ENCODE measurements at places on chromosomes 1 and 21. TPM values are rescaled to one million over a fixed set of nuclear protein-coding genes. Genes with fewer than 3 reads are reported as not detected.

The CACNA1S gene
- total RNA-seq = not detected

DNA sequence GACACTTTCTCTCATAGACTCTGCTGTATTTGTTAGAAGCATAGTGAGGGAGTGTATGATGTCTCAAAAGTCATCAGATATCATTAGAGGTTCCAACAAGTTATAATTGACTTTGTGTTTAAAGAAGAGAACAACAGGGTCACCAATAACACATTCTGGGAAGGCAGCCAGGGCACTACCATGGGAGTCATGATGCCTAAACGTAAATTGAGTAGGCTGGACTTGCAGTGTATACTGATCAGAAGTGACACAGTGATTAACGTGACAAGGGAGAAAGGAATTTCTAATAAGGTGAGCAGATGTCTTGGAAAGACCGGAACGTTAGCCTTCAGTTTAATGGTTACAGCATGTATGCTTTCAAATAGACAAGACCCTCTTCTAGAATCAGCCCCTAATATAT lies 973.2 kb downstream of the NCAM2 start:
- DNase-seq = no peak

- no peak for DNase-seq
These were observed 80.5 kb downstream of the PDE9A start for GRCh38 chr21:42733874-42734273.

The ZBTB40 gene
- 17.4 TPM for total RNA-seq

The LPAR3 gene
- not detected for total RNA-seq

DNA sequence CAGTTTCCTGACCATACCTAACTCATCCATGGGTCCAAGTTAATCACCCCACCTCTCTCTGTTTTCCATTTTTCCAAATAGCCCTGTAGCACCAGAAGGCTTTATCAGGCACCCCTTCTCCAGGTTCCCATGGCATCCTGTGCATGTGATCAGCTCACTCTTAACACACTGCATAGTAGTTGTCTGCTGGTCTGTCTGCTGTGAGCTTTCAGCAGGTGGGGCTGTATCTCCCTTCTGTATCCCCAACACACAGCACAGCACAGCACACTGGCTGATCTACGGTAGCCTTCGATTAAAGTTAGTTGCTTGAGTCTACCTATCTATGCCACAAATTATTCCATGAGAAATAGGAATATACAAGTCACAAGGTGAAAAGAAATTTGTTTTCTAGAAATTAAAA lies 54.3 kb upstream of the C1orf198 start:
- no peak for DNase-seq

GRCh38 chr1:11053758-11054137 lies 6.1 kb downstream of the SRM start:
- no peak for DNase-seq

GRCh38 chr1:214370615-214371014 lies 89.7 kb downstream of the SMYD2 start:
- DNase-seq = no peak

GRCh38 chr1:192817246-192817645 lies 8.4 kb downstream of the RGS2 start:
- DNase-seq = no peak

DNA sequence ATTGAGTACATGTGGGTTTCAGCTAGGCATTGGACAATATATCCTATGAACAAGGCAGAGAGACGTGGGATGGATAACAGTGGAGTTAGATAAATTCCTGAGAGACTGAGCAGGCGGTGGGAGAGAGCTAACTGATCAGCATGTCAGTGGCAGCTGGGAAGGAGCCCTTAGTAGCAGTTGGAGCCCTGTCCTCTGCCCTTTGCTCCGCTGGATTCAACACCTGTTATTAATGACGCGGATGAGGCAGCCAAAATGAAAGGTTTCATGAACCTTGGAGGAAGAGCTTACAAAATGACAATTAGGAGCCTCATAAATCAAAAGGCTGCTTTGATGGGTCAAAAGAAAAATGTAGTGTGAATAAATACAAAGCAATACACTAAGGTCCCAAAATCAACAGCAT lies 16.1 kb downstream of the UBIAD1 start:
- DNase-seq = no peak

- DNase-seq = no peak
These were observed 6.1 kb upstream of the S100A2 start for GRCh38 chr1:153571706-153572105.

GRCh38 chr1:212433577-212434462 lies 1.1 kb downstream of the NENF start:
- no peak for DNase-seq

- DNase-seq = no peak
These were observed 135.8 kb upstream of the B3GALT2 start for GRCh38 chr1:193322211-193322610.

The TIE1 gene
- total RNA-seq = 42.6 TPM

DNA sequence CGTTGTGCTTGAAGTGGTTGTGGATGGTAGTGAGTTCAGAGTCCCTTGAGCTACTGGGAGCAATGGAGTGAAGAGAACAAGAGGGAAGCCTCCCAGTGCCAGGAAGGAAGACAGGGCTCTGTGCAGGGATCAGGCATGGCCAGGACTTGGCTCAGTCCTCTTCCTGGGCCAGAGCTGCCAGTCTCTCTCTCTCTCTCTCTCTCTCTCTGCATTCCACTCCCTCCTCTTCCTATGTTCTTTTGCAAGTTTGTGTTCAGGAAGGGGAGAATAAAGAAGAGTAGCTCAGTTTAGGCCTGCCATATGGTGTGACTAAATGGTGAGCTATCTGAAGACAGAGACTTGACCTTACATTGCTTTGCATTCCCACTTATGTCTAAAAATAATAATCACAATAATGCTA lies 20.5 kb upstream of the RPTN start:
- DNase-seq = no peak

DNA sequence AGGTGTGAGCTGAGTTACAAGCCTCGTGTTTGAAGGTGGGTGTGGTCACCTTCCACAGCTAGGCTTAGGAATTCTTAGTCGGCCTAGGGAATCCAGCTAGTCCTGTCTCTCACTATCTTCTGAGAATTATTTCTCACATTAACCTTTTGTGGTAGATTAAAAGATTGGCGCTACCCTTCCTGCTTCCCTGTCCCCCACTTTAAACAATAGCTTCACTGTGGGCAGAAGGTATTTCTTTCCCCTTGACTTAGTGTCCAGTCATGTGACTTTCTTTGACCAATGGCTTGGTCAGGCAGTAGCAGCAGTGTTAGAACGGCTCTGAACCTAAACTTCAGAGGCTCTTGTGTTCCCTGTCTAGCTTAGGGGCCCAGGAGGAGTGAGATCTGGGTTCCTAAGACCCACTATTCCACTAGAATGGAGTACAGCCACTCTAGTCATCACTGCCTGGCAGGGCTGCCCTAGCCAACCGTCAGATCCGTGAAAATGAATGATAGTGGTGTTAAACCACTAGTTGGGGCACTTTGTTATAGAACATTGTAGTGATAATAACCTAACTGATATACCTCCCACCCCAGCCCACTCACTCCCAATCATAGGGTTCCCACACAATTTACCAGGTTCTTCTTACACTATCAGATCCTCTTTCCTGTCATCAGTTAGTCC lies 13.9 kb upstream of the C1orf141 start:
- no peak for DNase-seq

The OR2T12 gene
- total RNA-seq = not detected

The AXDND1 gene
- total RNA-seq = not detected

The PRKCZ gene
- 1.4 TPM for total RNA-seq

DNA sequence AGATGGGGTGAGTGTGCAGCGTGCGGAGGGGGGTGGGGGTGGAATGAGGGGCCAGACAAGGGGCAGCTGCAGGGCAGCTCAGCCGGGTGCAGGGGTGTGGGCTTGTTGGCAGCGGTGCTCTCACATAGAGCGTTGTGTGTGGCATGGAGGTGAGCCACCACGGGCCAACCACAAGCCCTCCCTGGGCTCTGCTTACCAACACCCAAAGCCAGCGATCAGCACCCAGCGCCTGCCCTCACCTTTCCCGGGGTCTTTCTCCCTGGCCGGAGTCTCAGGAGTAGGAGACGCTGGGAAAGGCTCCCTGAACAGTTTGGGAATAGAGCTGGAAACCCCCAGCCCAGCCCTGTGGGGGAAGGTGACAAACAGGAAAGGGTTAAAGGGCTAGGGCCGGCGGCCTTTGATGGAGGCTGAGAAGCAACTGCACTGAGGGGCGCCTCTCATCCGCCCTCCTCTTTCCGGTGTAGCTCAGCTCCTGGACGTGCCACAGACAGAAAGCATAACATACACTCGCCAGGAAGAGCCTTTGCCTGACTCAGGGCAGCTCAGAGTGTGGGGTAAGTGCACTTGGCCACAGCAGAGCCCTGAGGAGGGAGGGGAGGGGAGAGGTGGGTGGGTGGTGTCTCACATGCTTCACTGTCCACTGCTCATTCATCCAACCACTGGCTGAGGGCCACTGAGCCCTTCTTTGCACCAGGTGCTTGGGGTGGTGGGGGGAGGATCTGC lies 577 bp downstream of the IKBKE start:
- no peak for DNase-seq

The NID1 gene
- total RNA-seq = 238 TPM

The APOBEC4 gene
- not detected for total RNA-seq

GRCh38 chr1:215567491-215568298 lies 591 bp downstream of the KCTD3 start:
- DNase-seq = no peak

DNA sequence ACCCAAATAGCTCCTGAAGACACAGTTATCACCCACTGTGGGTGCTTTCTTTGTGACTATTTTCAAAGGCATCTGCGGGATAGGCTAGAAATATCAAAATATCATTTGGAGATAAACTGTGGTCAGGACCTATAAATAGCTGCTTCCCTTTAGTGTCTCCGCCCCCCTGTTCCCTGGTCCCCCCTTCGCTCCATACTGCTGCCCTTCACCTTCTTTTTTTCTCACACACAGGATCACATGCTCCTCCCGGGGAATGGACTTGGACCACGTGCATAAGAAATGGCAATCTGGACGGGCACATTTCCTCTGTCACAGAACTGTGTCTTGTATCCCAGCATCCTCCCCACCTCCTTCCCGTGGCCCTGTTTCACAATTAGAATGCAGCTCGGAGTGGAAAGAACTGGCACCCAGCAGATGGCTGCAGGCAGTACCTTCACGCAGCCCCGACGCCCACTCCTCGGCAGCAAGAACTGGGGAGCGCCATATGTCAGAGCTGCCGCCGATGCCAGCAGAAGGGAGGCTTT lies 68.8 kb upstream of the SSX2IP start:
- no peak for DNase-seq

GRCh38 chr1:181100015-181100905 lies 11.8 kb downstream of the IER5 start:
- peak; percentile 55 for DNase-seq

Data from mesenteric fat pad (tissue), 1 donor.